NCI-H1417 (cell line): ENCODE measurements at places on chromosomes 7 and 10.
A peak's percentile ranks its signal among the peaks of the same experiment; 100 is the strongest.

DNA sequence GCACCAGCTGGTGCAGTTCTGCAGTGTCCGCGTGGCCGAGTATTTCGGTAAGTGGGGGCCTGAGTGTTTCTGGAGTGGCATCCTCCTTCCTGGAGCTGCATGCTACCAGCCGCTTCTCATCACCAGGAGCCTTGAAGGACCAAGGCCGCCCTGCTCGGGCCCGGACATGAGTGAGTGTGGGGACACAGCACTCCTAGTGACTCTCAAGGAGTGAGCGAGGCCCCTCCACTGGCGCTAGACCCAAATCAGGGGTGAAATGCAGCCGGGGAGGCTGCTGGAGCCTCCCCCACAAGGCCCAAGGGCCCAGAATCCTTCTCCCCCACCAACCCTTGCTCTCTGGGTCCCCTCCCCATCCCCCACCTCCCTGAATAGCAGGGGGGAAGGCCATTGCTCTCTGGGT, 48.0 kb downstream of the CAMK2B start:
- no peak for DNase-seq

DNA sequence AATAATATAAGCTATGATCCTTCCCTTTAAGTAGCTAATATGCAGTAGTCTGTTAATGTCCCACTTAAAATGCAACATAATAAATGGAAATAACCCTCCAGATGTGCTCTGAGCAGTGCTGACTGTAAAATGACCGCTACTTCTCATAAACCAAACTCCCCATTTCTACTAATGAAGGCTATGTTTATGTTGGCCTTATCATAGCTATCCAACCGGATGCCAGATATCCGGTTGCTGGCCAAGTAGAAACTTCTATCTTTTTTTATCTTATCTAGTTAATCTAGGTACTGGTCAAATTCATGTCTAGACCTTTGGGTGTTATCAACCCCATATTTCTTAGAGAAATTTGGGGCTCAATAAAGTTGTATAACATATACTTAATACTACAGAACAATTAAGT, 56.6 kb downstream of the CHRM2 start:
- no peak for DNase-seq

DNA sequence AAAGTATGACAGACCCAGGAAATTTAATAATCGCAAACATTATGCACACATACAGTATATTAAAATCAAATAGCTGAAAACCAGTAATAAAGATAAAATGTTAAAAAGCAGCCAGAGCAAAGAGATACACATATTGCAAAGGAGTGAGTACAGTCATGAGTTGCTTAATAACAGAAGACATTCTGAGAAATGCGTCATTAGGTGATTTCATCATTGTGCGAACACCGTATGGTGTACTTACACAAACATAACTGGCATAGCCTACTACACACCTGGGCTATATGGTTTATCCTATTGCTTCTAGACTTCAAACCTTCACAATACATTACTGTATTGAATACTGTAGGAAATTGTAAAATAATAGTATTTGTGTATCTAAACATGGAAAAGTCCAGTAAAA, 367.6 kb downstream of the NXPH1 start:
- no peak for DNase-seq

DNA sequence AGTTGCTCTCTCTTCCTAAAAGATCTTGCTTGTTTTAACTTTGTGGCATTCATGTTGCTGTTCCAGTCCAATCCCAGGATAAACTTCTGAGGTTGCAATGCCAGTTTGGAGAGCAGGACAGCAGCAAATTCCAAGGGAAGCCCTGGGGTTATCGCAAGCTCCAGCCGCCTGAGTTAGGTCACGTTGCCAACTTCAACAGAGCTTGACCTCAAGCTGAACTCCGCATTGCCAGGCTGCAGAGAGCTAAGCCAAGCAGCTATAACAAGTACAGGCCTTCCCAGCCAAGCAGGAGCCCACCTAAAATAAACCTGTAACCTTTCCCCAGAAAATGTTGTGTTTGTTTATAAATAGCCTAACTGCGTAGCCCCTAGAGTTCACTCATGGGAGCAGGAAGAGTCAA, 138.9 kb upstream of the LYZL1 start:
- no peak for DNase-seq

GRCh38 chr7:78232806-78233205, 434.2 kb downstream of the PHTF2 start:
- DNase-seq = no peak

DNA sequence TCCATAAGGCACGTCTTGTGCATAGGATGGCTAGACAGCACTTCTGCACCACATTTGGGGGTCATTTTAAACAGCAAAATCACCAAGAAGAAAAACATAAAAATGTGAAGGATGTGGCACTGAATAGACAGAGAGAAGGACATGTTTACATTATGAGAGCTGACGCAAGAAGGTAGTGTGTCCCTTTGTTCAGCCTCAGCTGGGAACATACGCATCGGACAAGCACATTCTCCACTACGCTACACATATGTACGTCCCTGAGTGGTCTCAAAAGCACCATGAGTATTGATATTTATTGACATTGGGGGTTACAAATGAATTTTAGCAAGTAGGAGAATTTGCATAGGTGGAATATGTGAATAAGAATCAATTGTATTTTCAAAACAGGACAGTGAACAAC, 20.2 kb downstream of the DDC start:
- DNase-seq = peak; percentile 78

GRCh38 chr7:34208878-34209621, 303.7 kb downstream of the BMPER start:
- DNase-seq = no peak

GRCh38 chr7:84207025-84207424, 12.4 kb upstream of the SEMA3A start:
- no peak for DNase-seq

- DNase-seq = no peak
Observed at GRCh38 chr7:133436014-133436428, 183.1 kb downstream of the EXOC4 start.
